ENCODE measurements at places on chromosomes 13 and 19.
A peak's percentile ranks its signal among the peaks of the same experiment; 100 is the strongest.

- no peak for DNase-seq
These were observed 4.0 kb downstream of the COL5A3 start for GRCh38 chr19:10006335-10006708.

DNA sequence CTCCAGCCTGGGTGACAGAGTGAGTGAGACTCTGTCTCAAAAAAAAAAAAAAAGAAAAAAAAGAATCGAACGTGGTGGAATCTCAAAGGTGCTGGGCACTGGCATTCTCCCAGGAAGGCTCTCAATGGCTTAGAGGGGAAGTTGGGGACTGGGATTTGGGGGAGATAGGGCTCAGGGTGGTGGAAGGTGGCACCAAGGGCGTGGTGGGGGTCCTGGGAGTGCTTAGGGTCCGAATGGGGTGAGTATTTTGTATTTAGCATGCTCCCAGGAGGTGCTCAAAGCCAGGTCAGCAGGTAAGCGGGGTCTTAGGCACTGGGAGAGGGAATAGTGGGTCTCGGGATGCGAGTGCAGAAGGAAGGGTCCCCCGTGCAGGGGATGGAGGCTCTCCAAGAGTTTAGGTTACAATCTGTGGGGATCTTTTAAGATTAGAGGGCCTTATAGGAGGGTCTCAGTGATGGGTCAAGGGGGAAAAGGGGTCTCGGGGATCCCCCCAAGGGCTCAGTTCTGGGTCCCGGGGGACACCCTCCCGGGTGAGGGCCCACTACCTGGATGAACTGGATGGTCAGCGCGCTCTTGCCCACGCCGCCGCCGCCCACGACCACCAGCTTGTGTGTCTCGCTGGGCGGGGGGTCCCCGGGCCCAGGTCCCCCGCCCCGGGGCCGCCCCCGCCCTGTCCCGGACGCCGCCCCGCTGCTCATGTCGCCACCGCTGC, 386 bp downstream of the RRAS start:
- DNase-seq: no peak

DNA sequence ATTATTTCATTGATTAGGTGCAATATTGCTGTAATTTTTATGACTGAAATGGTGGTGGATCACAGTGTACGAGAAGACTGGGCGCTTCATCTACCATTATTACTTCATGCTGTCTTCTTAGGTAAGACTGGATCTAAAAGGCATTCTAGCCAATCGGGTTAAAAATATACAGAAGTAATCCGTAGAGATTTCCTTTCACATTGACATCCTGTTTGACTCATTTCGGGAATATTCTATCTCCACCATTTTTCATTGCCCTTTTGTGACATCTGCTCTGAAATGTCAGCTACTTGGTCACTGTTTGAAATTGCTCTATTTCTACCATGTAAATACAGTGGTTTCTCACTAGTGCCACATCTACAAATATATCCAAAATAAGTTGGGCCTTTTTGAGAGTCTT, 90.2 kb downstream of the ZAR1L start:
- DNase-seq: no peak

GRCh38 chr13:96617528-96617927, 376.7 kb downstream of the OXGR1 start:
- DNase-seq: no peak

GRCh38 chr13:31160857-31161556, 697 bp downstream of the HSPH1 start:
- peak; percentile 52 for DNase-seq

DNA sequence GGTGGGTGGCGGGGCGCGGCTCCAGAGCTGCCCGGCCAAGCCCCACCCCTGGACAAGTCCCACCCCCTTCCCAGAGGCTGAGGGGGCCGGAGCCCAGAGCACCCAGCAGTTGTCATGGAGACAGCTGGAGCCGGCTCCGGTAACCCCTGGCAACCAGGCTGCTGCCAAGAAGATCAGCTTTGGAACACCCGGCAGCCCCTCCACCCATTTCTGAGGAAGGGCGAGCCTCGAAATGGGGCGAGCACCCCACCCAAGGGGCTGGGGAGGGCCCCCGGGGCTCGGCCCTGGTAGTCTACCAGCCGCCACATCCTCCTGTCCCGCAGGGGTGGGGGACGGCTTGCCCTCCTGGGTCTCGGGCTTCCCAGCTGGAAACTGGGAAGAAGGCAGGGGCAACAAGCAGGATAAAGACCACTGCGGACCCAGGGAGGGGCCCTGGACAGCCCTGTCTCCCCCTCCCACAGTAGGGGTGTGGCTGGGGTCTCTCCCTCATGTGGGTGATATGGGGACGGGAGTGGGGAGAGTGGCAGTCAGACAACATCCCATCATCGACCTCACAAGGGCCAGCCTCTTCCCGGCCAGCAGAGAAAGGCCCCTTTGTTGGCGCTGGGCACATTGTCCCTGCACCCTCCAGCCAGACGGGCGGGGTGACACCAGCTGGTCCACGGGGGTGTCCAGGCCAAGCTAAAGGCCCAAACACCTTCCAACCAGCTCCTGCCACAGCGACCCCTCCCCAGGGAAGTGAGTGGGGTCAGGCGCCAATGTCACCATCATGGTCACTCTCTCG, 1.5 kb downstream of the CERS1 start:
- no peak for DNase-seq

DNA sequence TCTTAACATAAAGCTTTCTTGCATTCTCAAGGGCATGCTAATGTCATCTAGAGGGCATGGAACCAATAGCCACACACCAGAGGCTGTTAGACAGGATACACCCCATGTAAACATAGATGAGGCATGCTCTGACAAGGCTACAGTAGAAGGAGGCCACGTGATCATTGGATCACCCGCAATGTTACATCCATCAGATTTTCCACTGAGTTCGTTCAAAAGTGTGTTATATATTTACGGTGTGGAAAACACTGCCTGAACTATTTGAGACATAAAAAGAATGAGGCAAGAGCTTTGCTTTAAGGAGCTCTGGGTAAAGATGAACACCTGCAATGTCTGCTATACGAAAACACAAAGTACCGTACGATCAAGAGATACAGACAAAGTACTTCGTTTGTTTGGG, 817.5 kb upstream of the SLC10A2 start:
- no peak for DNase-seq
